ENCODE measurements at places on chromosomes 1 and 21.

- no peak for DNase-seq
Observed at GRCh38 chr1:66478116-66478515, 55.8 kb upstream of the SGIP1 start.

DNA sequence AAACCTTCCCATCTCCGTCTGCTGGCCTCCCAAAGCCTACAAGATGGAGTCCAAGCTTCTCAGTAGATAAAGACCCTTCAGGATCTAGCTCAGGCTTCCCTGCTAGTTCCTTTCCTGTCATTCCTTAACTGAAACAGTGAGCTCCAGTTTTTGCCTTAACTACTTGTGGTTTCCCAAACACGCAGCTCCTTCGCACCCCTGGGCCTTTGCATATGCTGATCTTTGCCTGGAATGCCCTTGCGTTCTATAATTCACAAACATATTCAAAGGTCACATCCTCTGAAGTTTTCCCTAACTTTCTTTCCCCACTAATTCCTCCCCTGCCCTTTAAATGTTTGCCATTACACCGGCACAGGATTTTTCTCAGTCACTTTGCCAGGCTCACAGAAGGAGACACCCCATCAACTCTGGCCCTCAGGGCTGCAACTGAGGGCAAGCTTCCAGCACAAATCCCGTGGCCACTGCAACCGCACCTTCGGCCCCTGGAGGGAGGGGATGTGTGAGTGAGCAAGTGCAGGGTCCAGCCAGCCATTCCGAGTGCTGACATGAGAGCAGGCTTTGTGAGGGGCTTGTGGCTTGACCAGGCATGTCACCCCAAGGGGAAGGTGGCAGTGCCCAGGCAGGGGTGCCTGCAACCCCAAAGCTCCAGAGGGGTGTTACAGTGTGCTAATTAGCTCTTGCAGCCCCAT lies 41.3 kb downstream of the RAB3B start:
- no peak for DNase-seq

- DNase-seq = no peak
Observed at GRCh38 chr1:199170711-199171110, 531.9 kb downstream of the PTPRC start.

- DNase-seq = no peak
Observed at GRCh38 chr1:201317551-201317950, 34.2 kb downstream of the PKP1 start.

GRCh38 chr21:45854690-45855247 lies 126.8 kb upstream of the COL6A1 start:
- no peak for DNase-seq

- no peak for DNase-seq
Observed at GRCh38 chr1:204249736-204250427, 36.1 kb upstream of the GOLT1A start.

- DNase-seq = peak; percentile 21
Observed at GRCh38 chr1:247407180-247407616, 8.8 kb upstream of the NLRP3 start.

- DNase-seq = no peak
Observed at GRCh38 chr1:152035539-152036266, 1.1 kb downstream of the S100A11 start.

GRCh38 chr21:37392441-37392840 lies 25.9 kb downstream of the DYRK1A start:
- no peak for DNase-seq

DNA sequence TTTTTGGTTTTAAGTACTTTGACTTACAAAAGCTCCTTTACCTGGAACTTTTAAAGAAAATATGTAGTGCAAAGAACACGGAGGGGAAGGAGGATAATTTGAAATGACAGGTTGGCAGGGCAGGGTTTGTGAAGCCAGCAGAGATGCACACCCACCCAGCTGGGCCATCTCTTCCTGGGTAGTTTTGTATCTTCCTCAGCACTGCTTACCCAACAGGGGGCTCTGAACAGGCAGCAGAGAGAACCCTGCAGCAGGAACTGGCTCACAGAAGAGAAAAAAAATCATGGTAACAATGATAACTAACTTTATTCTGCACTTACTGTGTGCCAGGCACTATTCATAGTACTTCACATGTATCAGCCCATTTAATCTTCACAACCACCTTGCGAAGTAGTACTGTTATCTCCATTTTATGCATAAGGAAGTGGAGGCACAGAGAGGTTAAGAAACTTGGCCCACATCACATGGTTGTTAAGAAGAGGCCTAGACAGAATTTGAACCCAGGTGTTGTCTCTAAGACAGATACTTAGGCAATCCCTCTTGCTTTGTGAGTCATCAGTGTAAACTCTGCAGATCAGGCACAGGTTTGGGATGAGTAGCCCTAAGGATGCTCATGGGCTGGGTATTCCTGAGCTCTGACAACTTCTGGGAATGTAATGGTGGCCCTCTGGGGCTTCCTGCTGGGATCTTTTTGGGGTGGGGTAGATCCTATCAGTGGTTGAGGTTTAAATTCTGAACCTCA lies 60.8 kb downstream of the ELK4 start:
- no peak for DNase-seq

DNA sequence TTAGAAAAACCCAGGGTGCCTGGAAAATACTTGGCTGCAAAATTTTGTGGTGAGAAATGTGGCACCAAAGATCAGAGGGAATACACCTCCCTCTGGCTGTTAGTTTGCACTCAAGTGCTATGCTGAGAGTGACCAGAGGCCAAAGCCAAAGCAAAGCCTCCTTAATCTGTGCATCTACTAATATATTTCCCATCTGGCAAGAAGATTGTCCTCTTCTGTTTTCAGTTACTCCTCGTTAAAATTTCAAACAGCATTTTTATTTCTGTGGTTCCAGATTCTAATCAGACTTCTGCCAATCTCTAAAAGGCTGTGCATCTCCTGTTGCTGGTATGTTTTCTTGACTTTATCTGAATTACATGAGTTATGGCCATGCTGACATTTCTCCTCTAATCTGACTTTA lies 327.4 kb downstream of the TBX15 start:
- no peak for DNase-seq

DNA sequence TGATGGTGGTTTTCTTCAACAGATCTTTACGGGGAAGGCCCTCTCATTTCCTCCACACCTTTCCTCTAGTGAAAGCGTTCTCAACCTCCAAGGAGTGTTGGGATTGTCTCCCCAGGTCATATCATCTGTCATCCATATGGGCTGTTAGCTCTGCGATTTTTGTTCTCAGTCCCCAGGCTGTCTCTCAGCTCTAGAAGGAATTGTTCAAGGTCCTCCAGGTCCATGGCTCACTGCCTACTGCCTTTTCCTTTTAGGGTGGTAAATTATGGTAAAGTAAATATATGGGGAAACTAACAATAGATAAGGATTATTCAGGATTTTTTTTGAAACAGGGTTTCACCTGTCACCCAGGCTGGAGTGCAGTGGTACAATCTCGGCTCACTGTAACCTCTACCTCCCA lies 37.6 kb downstream of the ELF3 start:
- DNase-seq = no peak

- DNase-seq = no peak
Observed at GRCh38 chr1:243732637-243733036, 117.4 kb downstream of the AKT3 start.

- no peak for DNase-seq
Observed at GRCh38 chr1:88877382-88877825, 14.0 kb downstream of the GTF2B start.

DNA sequence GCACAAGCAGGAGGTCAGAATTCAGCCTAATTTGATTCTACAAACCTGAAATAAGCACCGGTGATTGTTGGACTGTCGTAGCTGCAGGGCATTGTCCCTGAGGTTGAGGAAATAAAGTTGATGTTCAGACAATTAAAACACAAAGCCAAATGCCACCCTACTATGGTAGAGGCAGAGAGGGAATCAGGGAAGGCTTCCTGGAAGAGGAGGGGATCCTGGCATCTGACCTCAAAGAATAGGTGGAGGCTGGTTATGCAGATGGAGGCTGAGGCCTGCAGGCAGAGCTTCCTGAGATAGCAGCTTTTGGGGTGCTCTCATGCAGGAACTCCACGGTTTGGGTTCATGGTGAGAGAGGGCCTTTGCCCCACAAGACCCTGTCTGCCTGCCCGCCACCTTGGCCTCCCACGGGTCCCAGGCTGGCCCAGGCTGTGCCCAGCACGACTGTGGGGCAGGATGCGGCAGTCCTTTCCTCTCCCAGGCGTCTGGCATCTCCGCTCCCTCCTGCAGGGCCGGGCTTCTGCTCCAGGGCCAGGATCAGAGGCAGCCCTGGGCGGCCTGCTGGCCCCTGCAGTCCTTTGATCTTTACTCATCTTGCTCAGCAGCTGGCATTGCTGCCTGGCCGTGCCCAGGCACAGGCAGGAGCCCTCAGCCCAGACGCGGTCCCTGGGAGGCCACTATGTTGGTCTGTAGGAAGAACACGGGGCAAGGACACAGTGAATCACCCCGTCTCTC lies 134.1 kb upstream of the VAMP3 start:
- no peak for DNase-seq

- no peak for DNase-seq
Observed at GRCh38 chr1:1544544-1544943, 4.1 kb upstream of the TMEM240 start.

DNA sequence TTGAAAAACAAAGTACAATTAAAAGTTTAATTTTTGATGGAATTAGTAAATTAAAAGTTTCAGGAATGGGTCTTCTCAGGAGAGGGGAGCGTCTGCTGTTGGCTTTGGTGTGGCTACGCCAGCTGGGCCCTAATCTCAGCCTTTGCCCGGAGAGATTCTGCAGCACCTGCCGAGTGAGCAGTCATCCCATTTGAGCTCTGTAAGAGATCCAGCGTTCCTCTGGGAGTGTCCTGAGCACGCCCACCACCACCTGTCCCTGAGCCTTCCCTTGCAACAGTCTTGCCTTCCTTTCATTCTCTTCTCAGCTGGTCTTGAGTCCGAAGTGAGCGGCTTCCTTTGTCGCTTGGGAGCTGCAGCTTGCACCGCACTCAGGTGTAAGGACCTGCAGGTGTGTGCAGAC lies 263.1 kb downstream of the CAMTA1 start:
- DNase-seq = no peak

DNA sequence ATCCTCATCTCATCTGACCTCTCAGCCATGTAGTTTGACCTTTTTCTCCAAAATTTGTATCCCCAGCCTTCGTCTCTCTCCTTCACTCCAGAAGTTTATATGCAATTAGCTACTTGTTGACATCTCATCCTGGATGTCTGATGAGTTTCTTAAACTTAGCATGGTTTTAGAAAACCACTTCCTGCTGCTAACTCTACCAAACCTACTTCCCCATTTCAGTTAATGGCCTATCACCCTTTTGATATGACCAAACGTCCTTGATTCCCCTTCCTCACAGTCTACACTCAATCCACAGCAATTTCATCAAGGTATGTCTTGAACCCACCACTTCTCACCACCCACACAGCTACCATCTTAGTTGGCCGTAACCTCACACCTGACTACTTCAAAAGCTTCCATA lies 121.9 kb downstream of the LRRC40 start:
- DNase-seq = no peak

DNA sequence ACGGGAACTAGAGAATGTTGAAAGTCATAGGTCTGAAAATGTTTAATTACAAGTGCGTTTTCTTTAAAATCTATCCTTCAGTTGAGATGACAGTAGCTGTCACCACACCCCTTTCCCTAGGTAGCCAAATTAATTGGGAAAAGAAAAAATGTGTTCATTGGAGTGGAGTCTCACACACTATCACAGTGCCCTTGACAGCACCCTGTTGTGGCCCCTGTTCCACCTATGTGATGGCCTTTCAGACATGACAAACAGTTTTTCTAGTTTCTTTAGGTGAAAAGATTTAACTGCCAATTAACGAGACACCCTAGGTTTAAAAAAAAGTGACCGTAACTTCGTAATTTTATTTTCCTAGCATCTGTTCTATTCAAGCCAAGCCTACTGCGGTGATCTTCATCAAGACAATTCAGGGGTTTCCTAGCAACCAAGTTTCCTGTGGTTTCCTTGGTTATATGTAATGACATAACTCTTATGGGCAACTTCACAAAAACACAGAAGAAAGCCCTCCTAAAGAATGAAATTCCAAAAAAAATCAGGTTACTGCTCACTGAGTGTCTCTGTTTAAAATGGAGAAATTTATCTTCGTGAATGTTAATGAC lies 298.3 kb downstream of the PDE4B start:
- DNase-seq = no peak

DNA sequence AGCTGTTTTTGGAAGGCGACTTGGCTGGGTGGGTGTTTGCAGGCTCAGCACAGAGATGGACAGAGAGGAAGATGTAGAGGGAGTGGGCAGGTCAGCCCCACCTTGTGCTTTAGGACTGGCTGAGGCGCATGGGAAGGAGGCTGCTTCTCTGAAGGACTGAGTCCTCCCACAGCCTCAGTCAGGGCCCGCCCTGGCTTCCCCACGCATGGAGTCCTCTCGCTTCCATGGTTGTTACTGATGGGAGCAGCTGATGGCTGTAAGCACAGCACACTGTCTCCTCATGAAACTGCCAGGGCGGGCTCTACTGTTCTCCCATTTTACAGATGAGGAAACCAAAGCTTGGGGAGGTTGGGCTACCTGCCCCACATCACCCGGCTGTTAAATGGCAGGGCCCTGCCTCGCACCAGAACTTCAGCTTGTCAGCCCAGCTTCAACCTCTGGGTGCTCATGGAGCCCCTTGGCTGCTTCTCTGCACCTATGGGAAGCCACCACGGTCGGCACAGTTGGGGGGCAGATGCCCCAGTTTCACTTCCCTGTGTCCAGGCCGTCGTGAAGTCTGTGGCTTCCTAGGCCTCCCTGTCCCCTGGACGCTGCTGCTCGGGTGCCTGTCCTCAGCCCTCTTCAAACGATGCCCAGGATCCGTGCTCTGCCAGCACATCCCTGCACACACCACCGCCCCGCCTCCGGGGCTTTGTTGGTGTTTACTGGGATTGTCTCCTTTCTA lies 2.4 kb downstream of the TMEM201 start:
- DNase-seq = no peak

DNA sequence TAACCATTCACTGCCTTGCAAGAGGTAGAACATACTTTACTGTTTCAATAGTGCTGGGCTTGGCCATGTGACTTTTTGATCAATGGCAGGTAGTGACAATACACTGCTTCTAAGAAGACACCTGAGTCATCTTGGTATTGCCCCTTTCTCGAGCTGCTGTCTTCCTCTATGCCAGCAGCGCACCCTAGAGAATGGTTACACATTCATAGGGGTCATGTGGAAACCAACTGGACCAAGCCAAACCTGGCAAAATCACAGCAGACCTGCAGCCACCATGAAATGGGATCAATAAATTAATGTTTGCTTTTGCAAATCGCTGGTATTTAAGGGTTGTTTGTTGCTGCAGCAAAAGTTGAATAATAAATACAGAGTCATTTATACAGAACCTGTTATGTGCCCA lies 122.3 kb downstream of the GRIK1 start:
- DNase-seq = no peak

- DNase-seq = no peak
Observed at GRCh38 chr1:148160343-148161052, 8.4 kb upstream of the NBPF11 start.

DNA sequence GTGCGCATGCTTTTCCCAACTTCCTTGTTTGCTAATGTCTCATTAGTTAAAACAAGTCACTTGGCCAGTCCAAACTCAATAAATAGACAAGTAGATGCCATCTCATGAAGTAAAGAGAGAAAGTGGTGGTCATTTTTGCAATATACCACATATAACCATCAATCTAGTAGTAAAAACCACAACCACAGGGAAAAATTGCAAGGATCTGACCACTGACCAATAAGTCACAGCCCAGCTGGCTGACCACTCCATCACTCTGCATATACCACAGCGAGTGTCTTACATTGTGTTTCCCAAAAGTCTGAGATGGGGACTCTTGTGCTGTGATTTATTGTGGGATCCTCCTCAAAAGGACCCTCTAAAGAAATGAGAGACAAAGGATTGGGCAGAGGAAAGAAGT lies 76.0 kb downstream of the FH start:
- no peak for DNase-seq

All from activated naive CD4-positive, alpha-beta T cell (primary cell).